ENCODE measurements at places on chromosomes 11 and 22.

DNA sequence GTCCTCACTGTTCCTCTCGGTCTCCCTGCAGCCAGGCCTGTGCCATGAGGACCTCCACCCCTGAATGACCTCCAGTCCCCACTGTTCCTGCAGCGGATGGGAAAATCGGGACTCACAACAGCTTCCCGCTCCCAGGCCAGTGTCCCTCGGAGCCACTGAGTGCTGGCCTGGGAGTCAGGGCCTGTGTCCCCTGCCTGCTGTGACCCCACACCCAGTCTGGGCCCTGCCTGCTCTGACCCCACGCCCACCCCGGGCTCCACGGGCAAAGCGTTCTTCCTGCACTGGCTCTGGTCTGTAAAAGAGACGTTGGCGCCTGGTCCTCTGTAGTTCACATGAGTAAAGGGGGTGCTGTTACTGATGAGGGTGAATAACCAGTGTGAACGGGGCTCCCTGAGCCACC lies 73.0 kb upstream of the SHISAL1 start:
- DNase-seq: no peak

DNA sequence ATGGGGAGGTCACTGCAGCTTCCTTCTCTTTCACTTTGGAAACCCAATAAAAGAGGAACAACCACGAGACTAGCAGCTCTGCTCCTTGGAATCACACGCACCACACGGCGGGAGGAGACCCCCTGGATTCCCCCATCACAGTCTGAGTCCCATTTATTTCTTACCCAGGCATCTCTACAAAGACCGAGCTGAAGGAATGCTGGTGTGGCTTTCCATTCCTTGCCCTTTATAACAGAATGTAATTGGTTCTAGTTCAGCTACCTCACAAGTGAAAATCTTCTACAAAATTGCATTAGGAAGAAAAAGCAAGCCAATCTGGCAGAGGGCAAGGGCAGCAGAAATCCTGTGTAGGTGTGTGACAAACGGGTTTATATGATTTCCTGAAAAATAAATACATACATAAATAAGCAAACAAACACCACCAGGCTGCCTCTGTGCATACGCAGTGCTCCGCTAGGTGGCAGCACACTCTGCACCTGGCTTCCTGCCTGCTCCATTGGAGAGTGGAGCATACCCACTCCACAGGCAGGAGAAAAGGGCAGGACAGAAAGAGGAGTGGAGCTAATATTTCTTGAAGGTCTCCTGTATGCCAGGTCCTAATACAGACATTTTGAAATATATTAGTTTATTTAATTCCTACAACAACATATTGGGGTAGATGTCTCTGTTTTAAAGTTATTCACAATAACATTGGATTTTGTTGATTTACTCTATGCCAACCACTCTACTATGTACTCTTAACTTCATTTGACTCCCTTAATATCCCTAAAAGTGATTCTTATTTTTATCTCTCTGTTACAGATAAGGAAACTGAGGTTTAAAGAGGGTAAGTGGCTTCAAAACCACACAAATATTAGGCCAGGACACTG lies 673.1 kb downstream of the KCNA4 start:
- DNase-seq: no peak

DNA sequence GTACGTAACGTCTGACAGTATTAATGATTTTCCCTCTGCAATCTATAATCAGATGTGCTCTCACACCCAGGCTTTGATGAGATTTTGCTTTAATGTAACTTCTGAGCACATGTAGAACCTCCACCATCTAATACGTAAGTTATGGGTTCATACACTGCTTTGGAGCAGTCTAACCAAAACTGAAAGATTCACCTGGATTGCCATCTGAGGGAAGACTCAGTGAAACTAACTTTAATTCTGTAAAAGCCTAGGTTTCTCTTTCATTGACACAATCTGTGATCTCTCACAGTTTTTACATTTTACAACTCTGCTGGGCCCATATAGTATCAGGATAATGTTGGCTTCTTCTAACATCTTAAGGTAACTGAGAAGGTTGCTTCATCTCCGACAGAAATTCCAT lies 30.1 kb upstream of the MTNR1B start:
- DNase-seq: no peak

DNA sequence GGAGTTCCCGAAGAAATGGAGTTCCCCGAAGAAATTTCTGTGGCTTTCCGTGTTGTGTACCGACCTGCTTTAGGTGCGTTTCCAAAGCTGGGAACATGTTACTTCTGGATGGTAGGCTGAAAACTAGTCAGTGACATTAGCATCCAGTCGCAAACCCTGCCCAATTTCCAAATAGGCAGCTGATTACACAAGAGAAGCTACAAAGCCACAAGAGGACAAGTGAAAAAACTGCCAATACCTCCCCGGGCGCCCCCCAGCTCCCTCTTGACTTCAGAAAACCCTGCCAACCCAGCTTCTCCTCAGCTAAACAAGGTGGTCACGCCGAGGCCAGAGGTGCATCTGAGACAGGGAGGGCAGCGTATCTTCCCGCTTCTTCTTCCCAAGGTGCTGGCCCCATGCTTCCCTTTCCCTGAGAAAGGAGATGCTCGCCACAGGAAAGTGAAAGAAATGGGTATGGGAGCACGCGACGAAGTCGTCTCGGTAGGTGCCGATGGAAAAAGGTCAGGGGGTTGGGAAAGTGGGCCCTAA lies 551 bp downstream of the AGBL2 start:
- no peak for DNase-seq

GRCh38 chr11:102831489-102832440 lies 11.6 kb downstream of the MMP3 start:
- DNase-seq: peak; percentile 16

DNA sequence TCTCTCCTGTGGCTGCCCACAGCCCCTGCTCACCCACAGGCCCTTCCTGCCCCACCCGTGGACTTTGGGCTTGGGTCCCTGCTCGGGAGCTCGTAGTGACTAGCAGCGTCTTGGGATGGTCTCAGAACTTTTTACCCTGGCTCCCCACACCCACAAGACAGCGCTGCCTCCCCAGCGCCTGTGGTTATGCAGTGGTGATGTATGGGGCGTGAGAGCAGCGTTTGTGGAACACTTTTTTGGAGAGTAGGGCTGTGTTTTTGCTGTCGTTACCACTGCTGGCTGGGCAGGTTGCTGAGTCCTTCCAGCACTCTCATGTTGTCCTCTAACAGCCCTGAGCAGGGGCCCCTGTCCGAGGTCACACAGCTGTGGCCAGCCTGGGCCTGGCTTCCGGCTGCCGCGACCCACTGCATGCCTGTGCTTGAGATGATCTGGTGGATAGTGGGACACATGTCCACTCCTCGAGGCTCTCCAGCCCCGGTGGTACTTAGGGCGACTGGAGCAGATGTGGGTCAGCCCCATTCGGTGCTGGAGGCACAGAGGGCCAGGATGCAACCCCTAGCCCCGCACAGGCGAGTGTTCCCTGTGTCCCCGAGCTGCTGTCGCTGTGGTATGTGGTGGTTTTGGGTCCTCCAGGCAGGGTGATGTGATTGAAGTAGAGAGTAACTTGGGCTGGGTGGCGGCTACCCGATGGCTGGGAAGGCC lies 7.1 kb upstream of the GRAMD4 start:
- DNase-seq: no peak

GRCh38 chr11:27293515-27294417 lies 69.2 kb downstream of the CCDC34 start:
- DNase-seq: no peak

DNA sequence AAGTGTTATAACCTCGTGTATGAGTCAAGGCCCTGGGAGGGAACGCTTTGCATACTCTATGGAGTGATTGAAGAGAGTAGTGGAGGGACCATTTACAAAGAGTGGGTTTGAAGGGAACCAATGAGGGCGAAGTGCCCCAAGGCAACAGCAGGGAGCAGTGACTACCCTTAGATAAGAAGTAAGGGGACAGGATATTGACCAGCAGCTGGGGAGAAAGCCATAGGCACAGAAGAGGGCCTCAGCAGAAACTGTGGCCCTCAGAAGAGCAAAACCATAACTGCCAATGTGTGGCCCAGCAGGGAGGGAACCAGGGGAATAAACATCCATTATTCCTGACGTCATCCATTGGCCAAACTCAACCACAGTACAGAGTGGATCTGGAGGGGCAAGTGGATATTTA lies 24.7 kb downstream of the PARVA start:
- no peak for DNase-seq

GRCh38 chr11:108887436-108888238 lies 222.8 kb downstream of the DDX10 start:
- no peak for DNase-seq

DNA sequence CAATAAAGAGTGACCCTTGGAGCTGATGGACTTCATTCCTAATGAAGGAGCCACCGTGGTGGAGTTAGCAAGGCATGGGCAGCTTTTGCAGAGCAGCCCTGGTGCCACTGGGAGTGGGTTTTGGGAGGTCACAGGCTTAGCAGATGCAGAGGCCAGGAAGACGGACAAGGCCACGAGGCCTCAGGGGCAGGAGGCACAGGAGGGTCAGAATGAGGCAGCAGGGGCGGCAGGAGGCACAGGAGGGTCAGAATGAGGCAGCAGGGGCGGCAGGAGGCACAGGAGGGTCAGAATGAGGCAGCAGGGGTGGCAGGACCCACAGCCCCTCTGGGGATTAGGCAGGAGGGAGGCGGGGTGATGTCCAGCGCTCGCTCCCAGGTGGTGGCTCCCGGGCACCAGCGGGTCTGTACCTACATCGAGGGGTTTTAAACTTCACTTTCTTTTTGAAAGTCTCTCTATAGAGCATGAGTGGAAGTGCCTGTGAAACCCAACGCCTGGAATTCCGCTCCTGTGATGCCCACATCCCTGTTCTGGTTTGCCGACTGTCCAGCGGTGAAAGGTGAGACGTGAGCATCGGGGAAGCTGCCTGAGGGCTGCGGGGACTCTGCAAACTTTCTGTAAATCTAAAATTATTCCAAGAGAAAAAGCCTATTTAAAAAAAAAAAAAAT lies 521.6 kb downstream of the BRD1 start:
- no peak for DNase-seq

DNA sequence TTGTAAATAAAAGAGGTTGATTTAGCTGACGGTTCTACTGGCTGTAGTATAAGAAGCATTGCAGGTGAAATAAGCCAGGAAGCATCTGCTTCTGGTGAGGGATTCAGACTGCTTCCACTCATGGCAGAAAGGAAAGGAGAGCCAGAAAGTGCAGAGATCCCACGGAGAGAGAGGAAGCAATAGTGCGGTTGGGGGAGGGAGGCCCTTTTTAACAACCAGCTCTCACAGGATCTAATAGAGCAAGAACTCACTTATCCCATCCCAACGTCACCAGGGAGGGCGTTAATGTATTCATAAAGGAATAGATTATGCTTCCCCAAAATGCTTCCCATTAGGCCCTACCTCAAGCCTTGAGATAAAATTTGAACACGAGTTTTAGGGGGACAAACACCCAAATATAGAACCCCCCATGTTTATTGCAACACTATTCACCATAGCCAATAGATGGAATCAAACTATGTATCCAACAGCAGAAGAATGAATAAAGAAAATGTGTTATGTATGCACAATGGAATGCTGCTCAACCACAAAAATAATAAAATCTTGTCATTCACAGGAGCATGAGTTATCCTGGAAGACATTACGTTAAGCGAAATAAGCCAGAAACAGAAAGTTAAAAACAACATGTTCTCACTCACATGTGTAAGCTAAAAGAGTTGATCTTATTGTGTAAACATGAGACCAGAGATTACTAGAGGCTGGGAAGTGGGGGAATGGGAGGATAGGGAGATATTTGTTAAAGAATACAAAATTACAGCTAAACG lies 908.3 kb upstream of the ANO3 start:
- no peak for DNase-seq

- no peak for DNase-seq
Measured at GRCh38 chr11:71548716-71549151, 514 bp downstream of the KRTAP5-9 start.

GRCh38 chr11:133818302-133818701 lies 27.0 kb downstream of the SPATA19 start:
- DNase-seq: no peak

- no peak for DNase-seq
Measured at GRCh38 chr22:27388090-27388600, 413.4 kb downstream of the MN1 start.

DNA sequence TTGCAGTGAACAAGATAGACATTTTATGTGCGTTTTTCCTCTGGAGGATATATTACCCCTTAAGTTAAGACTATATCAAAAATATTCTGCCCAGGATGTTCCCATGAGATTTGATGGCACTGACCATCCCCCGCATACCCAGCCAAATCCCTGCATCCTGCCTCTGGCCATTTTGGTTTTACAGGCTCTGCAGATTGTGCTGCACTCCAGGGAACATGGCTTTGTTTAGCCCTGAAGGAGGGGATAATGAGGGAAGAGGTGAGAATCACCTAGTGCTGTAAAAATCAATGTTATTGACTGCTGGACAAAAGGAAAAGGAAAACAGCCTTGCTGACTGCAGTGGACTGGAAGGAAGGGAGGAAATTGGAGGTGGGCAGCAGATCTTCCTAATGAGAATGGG lies 717.4 kb downstream of the DLG2 start:
- DNase-seq: no peak

DNA sequence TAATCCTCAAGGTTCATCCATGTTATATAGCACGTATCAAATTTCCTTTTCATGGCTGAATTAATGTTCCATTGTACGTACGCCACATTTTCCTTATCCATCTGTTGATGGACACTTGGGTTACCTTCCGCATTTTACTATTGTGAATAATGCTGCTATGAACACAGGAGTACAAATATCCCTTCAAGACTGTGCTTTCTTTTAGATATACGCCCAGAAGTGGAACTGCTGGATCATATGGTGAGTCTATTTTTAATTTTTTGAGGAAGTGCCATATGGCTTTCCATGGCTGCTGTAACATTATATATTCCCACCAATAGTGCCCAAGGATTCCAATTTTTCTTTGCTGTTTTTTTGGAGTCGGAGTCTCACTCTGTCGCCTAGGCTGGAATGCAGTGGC lies 6.0 kb downstream of the MRPL40 start:
- DNase-seq: no peak

DNA sequence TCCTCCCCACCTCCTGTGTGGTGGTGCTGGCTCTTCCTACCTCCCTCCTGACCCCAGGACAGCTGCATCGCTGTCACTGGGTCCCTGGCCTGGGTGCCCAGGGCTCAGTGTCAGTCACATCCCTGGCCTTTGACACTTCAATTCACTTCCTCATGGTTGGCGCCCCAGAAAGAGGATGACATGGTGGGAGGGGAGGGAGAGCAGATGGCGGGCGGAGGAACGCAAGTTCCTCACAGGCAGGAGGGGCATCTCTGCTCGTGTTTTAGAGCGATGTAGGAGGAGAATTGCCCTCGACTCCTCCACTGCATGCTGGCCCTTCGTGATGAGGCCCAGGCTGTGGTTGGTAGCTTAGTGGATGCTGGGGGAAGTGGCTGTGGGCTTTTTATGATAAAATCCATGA lies 35.1 kb upstream of the KRTAP5-7 start:
- no peak for DNase-seq

Measured in 8988T (cell line).